ENCODE measurements at places on chromosomes 11 and 22.

DNA sequence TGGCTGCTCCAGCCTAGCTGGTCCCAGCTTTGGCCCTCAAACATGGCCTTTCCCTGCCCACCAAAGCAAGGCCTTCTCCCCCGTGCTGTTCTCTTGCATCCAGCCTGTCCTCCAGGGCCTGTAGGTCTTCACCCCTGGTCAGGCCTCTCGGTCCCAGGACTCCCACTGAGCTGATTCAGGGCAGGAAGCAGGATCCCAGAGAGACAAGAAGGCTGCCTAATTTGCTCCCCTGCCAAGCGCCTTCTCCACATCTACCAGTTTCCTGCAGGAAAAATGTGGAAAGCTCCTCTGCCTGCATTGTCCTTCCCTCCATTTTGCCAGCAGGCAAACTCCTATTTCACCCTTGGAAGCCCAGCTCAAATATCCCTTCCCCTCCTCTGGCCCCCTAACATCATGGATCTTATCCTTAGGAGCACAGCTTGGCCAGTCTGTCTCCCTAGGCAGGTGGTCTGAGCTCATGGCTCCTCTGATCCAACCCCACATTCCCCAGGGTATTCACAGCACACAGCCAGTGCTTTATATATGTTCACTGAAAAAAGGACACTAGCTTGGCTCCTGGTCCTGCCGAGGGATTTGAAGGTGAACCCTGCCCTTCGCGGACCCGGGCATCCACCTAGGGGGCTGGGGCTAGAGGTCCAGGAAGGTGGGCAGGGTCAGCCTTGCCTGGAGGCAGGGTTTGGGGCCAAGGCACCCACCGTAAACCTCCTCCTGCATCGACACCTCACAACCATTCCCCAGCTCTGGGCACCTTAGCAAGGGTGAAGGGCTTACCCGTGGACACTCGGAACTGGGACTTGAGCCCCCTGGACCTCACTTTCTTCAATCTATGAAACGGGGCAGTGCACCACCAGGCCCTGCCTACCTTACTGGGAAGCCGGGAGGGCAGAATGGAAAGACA, 968 bp downstream of the RHBDD3 start:
- DNase-seq, result no peak

DNA sequence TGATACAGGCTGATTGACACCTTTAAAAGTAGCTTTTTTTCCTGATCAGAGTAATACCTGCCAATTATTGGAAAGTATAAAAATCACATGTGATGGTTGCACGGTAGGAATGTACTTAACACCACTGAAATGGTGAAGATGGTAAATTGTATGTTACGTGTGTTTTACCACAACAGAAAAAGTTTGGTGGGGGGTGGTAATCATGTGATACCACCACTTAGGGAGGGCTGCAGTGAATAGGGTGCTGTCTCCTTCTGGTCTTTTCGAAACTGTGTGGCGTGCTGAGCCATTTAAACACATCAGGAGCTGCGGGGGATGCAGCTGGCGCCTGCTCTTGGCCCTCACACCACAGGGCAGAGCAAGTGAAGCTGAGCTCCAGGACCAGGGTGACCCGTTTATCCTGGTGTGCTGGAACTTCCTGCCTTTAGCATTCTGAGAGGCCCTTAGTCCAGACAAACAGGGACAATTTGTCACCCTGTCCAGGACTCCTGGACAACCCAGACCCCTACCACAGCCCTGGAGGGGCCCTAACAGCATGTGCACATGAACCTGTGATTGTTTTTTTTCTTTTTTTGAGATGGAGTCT, 2.6 kb downstream of the SYNGR1 start:
- DNase-seq, result no peak

- no peak for DNase-seq
Measured at GRCh38 chr11:130426223-130426836, 2.1 kb downstream of the ADAMTS8 start.

GRCh38 chr22:19841641-19842392, 12.9 kb downstream of the GNB1L start:
- no peak for DNase-seq

- DNase-seq, result no peak
Measured at GRCh38 chr11:66857927-66858185, 992 bp downstream of the LRFN4 start.
